ENCODE measurements at places on chromosomes 4 and X.

- ATAC-seq, result no peak
Measured at GRCh38 chr4:146407257-146407656, 114.5 kb downstream of the SLC10A7 start.

DNA sequence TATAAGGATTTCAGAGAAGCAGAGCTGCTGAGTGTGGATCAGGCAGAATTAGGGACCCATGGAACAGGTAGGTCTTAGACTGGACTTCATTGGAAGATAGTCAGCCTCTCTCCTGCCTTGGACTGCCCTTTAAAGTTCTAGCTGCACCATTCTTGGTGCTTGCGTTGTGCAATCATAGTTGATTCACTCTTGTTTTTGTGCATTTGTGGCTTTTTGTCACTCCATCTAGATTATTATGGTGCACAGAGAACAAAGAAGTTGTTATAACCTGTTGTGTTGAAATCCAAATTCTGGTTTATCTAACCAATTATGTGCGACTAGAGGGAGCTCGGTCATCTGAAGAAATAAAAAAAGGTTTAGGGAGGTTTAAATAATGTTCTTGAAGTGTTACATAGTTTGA is 59.3 kb downstream of the JADE1 start:
- no peak for ATAC-seq

GRCh38 chr4:110085131-110085530 is 113.3 kb downstream of the ELOVL6 start:
- ATAC-seq, result no peak

DNA sequence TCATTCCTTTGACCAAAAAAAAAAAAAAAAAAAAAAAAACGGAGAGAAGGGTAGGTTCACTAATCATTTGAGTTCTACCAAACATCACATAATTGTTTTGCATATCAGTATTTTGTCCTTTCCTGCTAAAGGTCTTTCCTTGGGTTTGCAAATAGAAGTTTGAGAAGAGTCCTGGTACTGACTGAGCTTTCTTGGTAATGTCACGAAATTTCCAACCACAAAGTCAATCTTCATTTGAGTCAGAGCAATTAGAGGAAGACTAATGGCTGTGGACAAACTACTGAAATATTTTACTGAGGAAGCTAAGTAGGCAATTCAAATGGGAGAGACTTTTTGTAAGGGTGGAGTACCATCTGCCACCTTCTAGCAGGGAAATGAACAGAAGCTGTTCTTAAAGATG is 21.7 kb upstream of the CD40LG start:
- no peak for ATAC-seq

DNA sequence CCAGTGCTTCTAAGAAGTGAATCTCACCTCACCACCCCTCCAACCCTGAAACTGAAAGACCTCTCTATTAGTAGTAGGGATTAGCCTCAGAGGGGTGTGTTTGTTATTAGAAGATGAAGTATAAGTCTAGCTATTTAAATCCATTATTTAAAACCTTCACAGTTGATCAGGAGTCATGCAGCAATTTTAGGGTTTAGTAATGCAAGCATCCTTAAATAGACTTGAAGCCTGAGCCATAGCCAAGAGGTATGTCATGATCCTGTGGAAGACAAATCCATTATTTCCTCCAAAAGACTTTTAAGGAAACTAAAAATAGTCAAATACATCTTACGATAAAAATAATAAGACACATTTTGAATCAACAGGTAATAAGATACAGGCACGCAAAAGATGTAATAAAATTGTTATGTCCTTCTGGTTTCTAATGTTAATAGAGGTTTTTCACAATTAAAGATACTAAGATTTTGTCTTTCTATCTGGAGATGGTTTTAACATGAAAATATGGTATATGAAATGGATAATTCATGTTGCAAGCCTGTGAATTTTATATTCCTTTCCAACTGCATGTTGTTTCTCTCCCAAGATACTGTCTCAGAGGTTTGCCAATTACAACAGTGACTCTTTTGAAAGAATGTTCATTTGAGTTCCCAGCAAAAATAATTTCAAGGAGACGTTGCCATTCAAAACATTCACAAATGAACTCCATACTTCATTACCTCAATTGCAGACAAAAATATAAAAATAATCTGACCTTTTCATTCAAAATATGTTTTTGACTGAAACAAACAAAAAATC is 68.0 kb downstream of the LUZP4 start:
- no peak for ATAC-seq

DNA sequence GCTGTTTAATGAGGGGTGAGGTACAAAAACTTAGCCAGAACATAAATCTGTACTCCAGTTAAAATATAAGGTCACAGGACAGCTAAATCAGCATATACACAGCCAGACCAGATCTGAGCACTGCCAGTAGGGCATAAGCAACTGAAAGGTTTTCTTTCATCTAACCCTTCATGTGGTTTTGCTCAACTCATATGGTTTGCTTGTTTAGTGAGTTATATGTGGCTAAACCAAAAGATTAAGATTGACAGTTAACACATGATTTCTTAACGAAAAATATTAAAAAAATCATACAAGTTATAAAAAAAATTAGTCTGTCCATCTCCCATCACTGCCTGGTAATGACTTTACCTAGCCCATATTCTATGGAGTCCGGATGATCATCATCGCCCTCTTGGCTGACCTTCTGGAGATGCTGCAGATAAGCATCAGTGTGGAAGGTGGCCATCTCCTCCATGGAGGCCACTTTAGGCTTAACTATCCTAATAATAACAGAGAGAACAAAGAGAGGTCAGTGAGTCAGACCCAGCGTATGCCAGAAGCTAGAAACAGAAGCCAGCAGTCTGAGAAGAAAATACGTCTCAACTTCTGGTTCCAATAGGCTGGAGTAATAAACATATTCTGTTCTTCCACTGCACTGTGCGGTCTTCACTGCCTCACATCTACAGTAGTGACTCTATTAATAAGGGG is 4.1 kb downstream of the HDAC8 start:
- ATAC-seq, result no peak

GRCh38 chr4:139901531-139902320 is 236.1 kb downstream of the MGST2 start:
- peak; percentile 70 for ATAC-seq

GRCh38 chr4:21032089-21032645 is 331.9 kb downstream of the PACRGL start:
- ATAC-seq, result no peak

- ATAC-seq, result no peak
Measured at GRCh38 chrX:124548571-124548970, 202.2 kb downstream of the SH2D1A start.

- ATAC-seq, result no peak
Measured at GRCh38 chrX:129984111-129984958, 1.9 kb downstream of the BCORL1 start.

GRCh38 chr4:1565598-1566295 is 118.4 kb downstream of the FAM53A start:
- no peak for ATAC-seq

DNA sequence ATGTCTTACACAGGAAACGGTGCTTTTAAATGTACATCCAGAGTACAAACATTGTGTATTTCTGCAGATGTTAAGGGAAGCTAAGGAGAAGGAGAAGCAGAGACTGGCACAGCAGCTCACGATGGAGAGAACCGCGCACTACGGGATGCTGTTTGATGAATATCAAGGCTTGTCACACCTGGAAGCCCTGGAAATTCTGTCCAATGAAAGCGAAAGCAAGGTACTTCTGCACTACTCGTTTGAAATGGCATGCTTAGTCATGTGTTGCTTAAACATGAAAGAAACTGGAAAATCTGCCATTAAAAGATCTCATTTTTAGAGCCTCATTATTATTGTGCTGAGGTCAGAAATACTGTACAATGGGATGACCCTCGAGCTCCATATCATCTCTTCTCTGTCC is 47.2 kb downstream of the FAM114A1 start:
- ATAC-seq, result no peak

GRCh38 chrX:69158166-69158980 is 6.9 kb downstream of the PJA1 start:
- ATAC-seq, result peak; percentile 95

DNA sequence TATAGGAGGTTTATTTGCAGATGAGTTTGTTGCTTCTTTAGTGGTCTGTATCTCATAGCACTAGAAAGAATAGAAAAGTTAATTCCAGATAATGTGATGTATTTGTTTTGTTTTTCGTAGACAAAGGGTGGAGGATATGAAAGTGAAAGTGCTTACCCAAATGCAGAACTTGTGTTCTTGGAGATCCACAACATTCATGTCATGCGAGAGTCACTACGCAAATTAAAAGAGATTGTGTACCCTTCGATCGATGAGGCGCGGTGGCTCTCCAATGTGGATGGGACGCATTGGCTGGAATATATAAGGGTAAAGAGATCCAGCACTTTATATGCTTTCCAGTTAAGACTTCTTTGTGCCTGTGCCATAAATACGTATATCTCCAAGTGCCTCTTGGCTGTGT is 43.3 kb downstream of the MTMR1 start:
- no peak for ATAC-seq

DNA sequence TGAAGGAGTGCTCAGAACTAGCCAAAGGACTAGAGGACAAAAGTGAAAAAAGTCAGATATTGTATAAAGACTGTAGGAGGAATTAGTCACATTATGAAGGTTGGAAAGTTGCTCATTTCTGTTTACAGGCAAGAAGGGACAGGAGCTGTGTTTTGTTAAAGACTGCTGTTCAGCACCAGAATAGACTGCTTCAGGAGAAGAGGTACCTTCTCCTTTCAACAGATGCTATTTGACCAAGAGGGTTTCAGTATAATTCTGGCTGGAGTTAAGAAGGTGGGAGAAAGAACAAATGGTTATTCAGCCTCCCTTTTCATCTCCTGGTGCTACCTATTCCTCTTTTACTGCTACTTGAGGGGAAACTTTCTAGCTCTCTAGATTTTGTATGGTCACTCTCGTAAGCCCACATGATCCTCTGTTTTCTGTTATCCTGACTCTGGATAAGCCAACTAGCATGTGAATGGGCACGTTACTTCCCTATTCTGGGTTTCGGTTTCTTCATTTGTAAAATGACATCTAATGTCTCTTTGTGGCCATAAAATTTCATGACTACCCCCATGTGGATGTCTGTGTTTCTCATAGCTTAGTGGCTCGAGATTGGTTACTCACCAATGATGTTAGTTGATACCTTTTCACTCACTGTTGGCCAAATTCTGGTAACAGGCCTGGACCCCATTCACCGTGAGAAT is 68.9 kb downstream of the SH2D1A start:
- ATAC-seq, result no peak

- ATAC-seq, result peak; percentile 97
Measured at GRCh38 chr4:185471235-185472102, at the start of gene CCDC110. TSS of gene CCDC110 (minus strand) at chr4:185471733. CDS start at chr4:185471683, 50 bp downstream.

- ATAC-seq, result peak; percentile 100
Measured at GRCh38 chr4:112296949-112297880, at the start of gene ALPK1. TSS of gene ALPK1 (plus strand) at chr4:112297369.

GRCh38 chr4:52853351-52853750 is 8.8 kb upstream of the RASL11B start:
- ATAC-seq, result peak; percentile 91

GRCh38 chrX:77949840-77950239 is 19.6 kb downstream of the PGAM4 start:
- peak; percentile 26 for ATAC-seq

- no peak for ATAC-seq
Measured at GRCh38 chrX:9205599-9206223, 171.8 kb upstream of the FAM9B start.

- ATAC-seq, result no peak
Measured at GRCh38 chr4:5503336-5503936, 204.9 kb downstream of the EVC2 start.

DNA sequence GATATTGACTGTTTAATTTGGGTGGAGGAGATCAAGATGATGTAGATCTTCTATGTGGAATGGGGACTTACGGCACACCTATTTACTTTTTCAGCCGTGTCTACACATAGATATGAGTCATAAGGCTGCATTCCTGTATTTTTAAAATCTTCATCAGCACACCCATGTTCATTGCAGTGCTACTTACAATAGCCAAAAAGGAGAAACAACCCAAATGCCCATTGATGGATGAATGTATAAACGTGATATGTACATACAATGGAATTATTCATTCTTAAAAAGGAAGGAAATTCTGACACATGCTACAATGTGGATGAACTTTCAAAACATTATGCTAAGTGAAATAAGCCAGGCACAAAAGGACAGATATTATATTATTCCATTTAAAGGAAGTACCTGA is 98.6 kb downstream of the AASDH start:
- no peak for ATAC-seq

DNA sequence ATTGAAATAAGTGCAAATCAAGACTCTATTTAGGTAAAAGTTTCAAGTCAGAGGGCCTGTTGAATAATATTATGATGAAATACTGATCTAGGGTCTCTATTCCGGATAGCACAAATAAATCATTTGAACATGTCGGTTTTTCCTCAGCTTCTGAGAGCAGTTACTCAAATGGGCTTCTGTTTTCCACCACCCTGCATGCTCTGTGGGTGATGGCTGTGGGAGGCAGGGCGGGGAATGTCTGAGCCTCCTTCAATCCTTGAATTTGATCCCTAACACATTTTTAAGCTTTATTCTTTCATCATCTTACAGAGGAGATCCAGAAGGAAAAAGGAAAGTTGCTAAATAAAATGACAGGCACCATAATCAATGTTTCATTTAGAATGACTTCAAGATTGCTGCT is 8.5 kb downstream of the UNC5C start:
- peak; percentile 47 for ATAC-seq

DNA sequence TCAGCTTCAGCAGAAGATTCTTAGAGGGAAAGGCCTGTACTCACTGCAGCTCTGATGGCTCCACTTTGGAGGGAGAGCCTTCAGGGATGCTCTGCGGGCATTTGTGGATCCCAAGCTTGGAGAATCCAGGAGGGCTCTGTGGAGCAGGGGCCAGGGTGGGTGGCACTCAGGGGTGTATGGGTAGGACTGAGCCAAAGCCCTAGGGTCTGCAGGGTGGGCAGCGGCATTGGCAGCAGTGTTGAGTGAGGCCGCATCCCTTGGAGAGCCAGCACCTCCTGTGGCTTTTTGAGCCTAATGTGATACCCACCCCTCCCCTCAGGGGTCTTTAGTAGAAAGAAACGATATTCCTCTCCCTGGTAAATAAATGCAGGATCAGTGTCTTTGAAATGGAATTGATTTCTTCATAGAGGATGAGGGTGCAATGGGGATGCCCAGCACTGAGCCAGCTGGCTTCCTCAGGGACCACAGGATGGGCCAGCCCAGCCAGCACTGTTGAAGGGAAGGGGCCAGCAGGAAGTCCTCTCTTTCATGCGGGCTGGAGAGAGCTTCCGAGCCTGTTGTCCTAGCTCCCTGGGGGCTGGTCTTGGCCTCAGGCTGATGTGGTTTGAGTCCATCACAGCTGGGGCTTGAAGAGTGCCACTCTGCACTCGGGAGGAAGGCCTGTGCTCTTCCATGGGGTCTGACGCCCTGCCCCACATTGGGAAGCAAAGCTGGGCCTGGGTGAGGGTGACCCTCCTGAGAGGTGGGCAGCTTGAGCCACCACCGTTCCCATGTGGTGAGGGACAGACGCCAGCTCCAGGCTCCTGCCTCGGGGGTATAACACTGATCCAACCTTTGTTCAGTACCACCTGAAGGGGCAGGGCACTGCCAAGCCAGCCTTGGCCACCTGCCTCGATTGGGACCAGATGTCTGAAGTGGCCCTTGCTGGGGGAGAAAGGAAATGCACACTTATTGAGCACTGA is 49.5 kb downstream of the PSAPL1 start:
- no peak for ATAC-seq

GRCh38 chr4:180668732-180669131 is 1574.5 kb upstream of the TENM3 start:
- ATAC-seq, result no peak

GRCh38 chrX:38452603-38453002 is 100.2 kb downstream of the OTC start:
- no peak for ATAC-seq

GRCh38 chrX:33134164-33134563 is 77.2 kb downstream of the DMD start:
- no peak for ATAC-seq

- no peak for ATAC-seq
Measured at GRCh38 chr4:1981251-1982058, 27.3 kb downstream of the NELFA start.
